ENCODE measurements at places on chromosomes 12 and 14.
A peak's percentile ranks its signal among the peaks of the same experiment; 100 is the strongest.

DNA sequence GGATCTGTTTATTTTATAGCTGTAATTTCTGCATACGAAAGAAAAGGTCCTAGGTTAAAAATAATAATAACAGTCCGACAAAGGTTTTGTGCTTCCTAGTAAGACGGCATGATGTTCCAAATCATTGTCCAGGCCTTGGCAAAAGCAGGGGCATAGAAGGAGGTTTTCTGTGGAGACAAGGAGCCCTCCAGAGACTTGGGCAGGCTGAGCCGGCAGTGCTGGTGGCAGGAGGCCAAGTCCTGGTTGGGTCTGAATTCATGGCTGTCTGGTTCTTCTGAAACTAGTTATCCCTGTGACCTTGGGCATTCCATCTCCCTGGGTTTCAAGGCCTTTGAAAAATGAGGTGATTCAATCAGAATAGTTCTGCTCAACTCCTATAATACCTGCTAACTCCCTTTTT is 44.0 kb downstream of the KCNK13 start:
- no peaks in the 10 kb centered on the region for H3K27me3 ChIP-seq
- H3K36me3 ChIP-seq, result no peaks in the 10 kb centered on the region
- no peak overlapping the region for H3K27ac ChIP-seq
- no peak for DNase-seq
- no peak overlapping the region for H3K4me3 ChIP-seq

- H3K4me1 ChIP-seq, result no peaks in the 10 kb centered on the region
- DNase-seq, result peak; percentile 18
- no peak overlapping the region for H3K4me3 ChIP-seq
- peaks cover 5% of the 10 kb centered on the region for H3K36me3 ChIP-seq
Observed at GRCh38 chr14:93219103-93219726, 12.2 kb downstream of the UBR7 start.

DNA sequence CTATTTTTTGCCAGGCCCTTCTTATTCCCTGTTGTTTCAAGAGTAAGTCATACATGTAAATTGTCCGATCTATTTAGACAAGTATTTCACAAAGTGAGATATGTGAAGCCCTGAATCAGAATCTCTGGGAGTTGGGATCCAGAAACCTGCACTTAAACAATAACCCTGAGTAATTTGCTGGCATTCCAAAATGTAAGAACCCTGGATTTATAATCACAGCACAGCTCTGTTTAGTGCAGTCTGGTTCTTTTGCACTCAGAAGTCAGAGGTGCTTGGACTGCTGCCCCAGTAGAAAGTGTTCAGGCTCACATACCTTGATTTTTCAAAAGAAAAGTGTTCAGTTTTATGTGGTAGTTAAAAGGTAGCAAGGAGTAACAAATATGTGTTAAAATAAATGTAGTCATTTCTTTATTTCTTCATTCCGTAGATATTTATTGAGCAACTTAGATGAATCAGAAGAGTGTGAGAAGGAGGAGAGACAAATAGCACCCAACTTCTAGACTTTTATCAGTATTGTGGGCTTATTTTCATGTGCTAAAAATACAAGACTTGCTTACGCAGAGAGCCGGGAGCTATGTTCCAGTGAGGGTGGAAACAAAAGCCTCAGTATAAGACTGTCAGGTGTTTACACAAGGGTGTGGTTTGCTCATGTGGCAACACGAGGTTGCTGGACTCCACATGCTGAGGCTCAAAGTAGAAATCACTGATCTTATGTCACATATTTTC is 70.1 kb downstream of the SYNE2 start:
- H3K4me1 ChIP-seq, result no peaks in the 10 kb centered on the region
- H3K36me3 ChIP-seq, result no peaks in the 10 kb centered on the region
- no peak for DNase-seq
- H3K4me3 ChIP-seq, result no peak overlapping the region
- no peaks in the 10 kb centered on the region for H3K27me3 ChIP-seq

- no peak for DNase-seq
- no peak overlapping the region for H3K4me3 ChIP-seq
- no peak overlapping the region for H3K27ac ChIP-seq
- no peaks in the 10 kb centered on the region for H3K27me3 ChIP-seq
- no peaks in the 10 kb centered on the region for H3K4me1 ChIP-seq
- H3K36me3 ChIP-seq, result no peaks in the 10 kb centered on the region
Observed at GRCh38 chr12:112005419-112006395, 7.3 kb downstream of the TMEM116 start.

- DNase-seq, result no peak
- no peak overlapping the region for H3K27ac ChIP-seq
- H3K4me1 ChIP-seq, result no peaks in the 10 kb centered on the region
- peaks cover 5% of the 10 kb centered on the region for H3K27me3 ChIP-seq
Observed at GRCh38 chr14:80958226-80958625, 2.8 kb downstream of the TSHR start.

- no peaks in the 10 kb centered on the region for H3K36me3 ChIP-seq
- no peak overlapping the region for H3K27ac ChIP-seq
- H3K4me3 ChIP-seq, result no peak overlapping the region
- no peaks in the 10 kb centered on the region for H3K4me1 ChIP-seq
- DNase-seq, result no peak
- H3K27me3 ChIP-seq, result no peaks in the 10 kb centered on the region
Observed at GRCh38 chr14:44283836-44284235, 223.2 kb downstream of the FSCB start.

DNA sequence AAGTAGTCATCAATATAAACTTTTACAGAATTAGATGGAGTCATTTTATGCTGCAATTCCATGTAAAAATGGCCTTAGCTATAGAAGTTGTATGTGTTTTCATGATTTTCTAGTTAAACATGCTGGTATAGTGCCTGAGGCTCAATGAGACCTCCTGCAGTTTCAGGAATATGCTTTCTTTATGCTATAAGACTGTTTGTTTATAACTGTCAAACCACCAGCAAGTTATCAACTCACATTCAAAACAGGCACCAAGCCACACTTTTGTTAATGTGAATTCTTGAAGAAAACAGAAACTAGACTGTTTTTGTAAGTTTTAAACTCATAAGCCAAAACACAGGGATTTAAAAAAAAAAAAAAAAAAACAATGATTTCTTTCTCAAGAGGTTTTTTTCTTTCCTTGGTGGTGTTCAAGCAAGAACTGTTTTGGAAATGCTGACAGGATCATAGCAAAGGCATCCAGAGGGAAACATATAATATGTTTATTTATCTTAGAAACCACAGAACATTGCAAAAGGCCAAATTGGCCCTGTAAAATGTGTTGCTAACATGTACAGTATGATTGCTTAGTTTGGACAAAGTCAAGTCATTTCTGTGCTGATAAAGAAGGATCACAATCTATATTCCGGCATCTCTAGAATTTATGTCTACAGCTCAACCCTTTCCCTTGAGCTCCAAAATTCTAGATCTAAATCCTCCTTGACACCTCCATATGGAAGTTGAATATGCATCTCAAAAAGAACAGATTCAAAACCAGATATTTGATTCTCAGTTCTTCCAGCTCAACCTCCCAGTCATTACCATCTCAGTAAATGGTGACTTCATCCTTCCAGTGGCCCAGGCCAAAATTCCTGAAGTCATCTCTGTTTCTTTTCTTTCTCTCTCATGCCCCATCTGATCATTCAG is 29.0 kb upstream of the LUM start:
- no peaks in the 10 kb centered on the region for H3K27me3 ChIP-seq
- H3K36me3 ChIP-seq, result no peaks in the 10 kb centered on the region
- no peak overlapping the region for H3K4me3 ChIP-seq
- H3K4me1 ChIP-seq, result no peaks in the 10 kb centered on the region
- no peak for DNase-seq

GRCh38 chr12:39037115-39037514 is 131.7 kb upstream of the CPNE8 start:
- H3K27ac ChIP-seq, result no peak overlapping the region
- no peaks in the 10 kb centered on the region for H3K27me3 ChIP-seq
- DNase-seq, result no peak
- no peak overlapping the region for H3K4me3 ChIP-seq
- no peaks in the 10 kb centered on the region for H3K36me3 ChIP-seq

- H3K4me3 ChIP-seq, result no peak overlapping the region
- no peak overlapping the region for H3K27ac ChIP-seq
Observed at GRCh38 chr12:108120863-108121165, 8.3 kb upstream of the WSCD2 start.

Measured in iPS DF 6.9 (cell line).